ENCODE measurements at places on chromosomes 7 and 10.

- DNase-seq: no peak
Measured at GRCh38 chr7:43010061-43010460, 77.9 kb downstream of the MRPL32 start.

GRCh38 chr10:36534471-36535002 is 590.9 kb upstream of the ANKRD30A start:
- DNase-seq: no peak

DNA sequence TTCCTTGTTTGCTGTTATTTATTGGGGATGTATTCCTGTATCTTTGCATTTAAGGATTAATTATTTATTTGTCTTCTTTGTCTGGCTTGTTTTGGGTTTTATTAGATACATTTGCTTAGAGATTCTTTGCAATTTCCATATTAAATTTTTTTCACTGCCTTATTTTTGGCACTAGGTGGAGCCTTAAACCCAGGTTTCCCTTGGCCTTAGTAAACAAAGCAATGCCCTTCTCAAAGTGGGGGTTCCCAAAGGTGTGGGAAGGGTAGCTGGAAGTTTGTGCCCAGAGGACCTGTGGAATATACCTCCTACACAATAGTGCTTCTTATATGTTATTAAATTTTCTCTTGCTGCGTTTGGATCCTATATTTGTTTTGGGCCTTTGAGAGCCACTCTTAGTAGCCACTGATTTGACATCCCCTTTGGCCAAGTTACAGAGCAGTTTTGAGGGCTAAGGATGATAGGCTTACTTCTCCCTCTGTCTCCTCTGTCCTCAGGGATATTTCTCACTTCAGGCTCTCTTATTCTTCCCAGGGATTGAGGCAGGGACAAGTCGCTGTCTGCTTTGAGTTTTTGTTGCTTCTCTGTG is 162.3 kb downstream of the ITGB1 start:
- no peak for DNase-seq

GRCh38 chr10:3354174-3354900 is 181.8 kb upstream of the PITRM1 start:
- no peak for DNase-seq

DNA sequence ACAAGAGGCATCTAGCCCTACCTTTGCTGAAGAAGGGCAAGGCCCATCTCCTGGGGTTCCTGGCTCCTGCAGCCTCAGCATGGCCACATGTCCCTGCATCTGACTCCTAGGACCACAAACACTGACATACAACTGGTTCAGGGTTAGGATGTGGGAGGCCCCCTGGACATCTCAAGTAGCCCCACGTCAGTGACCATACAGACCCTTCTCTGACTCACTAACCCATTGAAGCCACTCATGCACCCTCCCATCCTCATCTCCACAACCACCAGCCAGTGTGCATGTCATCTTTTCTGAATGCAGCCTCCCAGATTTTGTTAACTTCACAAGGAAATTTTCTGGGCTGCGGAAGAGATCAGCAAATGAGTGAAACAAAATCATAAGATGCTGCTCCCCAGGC is 18.2 kb downstream of the TMEM176B start:
- DNase-seq: no peak

DNA sequence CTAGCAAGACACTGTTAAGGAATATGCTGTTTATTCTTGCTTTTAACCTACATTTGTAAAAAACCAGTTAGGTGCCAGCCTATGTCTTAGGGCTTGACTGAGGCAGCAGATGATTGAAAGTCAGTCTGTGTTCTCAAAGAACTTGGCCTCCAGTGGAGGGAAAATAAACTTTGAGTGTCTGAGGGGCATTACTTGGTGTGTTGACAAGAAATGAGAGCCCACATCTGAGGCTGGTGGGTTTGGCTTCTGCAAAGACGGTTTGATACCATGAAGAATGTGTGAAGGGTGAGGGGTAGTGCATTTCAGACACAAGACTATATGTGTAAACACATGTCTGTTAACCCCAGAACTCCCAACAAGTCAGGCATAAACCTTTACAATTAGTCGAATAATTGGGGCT is 28.5 kb downstream of the CCSER2 start:
- DNase-seq: no peak

DNA sequence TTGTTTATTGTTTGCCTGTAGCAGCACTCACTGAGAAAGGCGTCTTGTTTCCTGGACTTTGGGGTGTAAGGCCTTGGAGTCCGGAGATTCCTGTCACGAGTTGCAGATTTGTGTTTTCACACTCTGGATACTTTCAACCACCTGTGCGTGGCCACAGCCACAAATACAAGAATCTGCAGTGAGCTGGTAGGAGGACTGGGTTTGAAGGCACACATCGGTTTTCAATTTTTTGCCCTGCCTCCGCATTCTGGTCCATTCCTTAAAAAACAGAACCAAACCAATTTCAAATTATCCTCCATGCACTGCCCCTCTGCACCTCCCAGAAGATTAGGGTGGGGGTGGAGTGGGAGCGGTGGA is 619 bp downstream of the EXOC4 start:
- DNase-seq: peak; percentile 4

GRCh38 chr7:149860821-149861727 is 12.7 kb upstream of the ATP6V0E2 start:
- DNase-seq: no peak

- DNase-seq: no peak
Measured at GRCh38 chr10:65796472-65796871, 1129.4 kb upstream of the LRRTM3 start.

DNA sequence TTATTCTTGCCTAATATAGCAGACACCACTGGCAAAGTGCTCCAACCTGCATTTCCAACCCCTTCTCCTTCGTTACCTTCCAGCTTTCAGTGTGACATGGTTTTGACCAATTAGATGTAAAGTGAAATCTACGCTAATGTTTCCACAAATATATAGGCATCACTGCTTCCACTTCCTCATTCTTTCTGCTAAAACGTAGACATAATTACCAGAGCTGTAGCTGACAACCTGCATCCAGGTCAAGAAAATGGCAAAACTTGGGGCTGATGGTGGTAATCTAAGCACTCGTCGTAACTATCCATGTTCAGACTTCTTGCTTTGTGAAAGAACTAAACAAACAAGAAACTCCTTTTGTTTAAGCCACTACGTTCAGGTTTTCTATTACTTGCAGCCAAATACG is 41.8 kb upstream of the COL1A2 start:
- DNase-seq: no peak

GRCh38 chr7:138837627-138838026 is 39.6 kb upstream of the ATP6V0A4 start:
- DNase-seq: no peak

- DNase-seq: no peak
Measured at GRCh38 chr10:110437351-110437605, 60.4 kb upstream of the DUSP5 start.

GRCh38 chr10:49005270-49005669 is 65.6 kb upstream of the LRRC18 start:
- DNase-seq: no peak

GRCh38 chr10:49053053-49053997 is 62.0 kb downstream of the VSTM4 start:
- no peak for DNase-seq

DNA sequence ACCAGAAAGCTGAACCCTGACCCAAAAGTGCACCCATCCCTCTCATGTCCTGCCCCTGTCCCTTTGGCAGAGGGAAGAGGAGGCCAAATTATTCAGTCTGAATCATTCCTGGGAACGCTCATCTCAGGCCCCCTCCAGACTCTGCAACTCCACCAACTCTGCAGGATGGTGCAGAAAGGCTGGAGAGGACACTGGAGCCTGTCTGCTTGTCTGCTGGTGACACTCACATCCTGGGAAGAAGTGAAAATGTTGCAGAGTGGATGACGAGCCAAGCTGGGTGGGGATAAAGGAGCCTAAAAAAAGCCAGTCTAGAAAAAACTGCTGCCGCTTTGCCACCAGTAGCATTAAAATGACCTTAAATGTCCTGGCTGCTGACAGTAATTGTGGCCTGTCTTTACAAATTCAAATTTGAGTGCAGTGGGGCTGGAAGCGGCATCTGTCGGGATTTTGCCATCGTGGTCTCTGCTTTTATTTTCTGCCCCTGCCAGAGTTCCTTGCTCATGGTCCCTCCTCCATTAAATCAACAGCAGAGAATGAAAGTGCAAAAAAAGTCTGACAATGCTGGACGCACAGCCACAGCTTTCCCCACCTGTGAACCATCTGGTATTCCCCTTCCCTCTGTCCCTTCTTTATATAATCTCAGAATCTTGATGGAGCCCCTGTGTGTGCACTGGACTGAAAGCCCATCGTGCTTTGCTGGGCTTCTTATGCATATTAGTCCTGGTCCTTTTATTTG is 63.9 kb downstream of the STK17A start:
- DNase-seq: no peak

DNA sequence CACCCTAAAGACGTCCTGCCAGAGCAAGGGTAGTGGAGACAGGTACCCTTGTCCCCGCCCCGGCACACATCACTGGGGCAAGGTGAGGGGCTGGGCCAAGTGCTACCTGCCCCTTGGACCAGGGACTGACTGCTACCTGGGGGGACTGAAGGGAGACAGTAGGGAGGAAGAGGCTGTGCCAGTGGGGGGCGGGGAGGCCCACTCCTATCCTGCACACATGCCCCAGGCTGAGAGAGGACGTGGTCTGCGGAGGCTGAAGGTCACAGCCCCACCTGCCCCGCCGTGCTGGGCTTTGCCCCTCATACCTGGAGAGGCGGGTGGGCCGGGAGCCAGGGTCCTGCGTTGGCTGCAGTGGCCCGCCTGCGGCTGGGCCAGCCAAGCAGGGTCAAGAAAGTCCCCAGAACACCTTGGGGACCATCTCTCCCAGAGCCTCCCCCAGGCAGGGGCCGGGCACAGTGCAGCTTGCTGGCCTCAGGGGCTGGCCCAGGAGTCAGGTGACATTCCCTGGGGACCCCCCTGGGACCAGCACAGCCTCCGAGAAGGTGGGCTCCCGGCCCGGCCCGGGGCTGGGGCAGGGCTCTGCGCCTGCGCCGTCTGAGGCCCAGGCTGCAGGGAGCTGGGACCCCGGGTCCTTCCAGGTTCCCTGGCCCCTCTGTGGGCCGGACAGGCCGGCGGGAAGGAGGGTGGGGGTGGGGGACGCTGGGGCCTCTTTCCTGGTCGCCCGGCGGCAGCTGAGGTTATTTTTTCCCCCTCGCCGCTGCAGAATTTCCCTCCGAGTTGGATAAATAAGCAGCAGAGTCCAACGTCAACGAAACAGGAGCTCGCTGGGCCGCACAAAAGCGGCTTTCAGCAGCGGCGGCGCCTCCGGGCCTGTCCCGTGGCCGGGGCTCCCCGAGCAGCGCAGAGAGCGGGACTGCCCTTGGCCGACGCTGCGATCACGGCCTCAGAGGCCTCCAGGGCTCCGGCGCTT is 9.8 kb upstream of the FZD9 start:
- no peak for DNase-seq

DNA sequence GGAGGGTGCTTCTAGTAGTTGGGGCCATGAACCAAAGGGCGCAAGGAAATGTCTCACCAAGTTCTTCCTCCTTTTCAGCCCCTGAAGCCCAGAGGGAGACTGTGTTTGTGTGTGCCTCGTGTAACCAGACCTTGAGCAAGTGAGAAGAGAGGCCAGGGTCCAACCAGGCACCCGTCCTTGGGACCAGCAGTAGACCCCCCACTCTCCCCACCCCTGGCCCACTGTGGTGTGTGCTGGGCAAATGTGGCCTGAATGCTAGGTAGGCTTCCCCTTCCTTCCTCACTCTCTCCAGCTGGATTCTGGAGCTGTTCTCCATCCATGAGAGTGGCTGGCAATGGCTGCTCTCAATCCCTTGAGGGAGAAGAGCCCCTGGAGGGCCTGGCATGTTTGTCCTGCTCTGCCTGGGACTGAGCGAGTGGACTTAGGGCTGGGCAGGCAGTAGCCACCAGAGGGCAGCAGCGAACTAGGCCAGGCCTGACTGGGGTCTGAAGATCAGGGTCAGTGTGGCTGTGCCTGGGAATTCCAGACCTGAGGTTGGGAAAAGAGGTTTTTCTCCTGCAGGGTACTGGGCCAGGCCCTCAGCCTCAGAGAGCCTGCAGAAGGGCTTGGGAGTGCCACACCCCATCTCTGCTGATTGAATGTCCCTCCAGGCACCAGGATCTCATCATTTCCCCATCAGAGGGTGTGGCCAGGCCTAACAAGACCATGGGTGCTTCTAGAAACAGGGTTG is 12.5 kb downstream of the SFRP5 start:
- no peak for DNase-seq

GRCh38 chr7:5773661-5774086 is 7.8 kb downstream of the RNF216 start:
- DNase-seq: no peak

GRCh38 chr10:46308666-46309450 is 22.1 kb downstream of the ANTXRL start:
- no peak for DNase-seq

GRCh38 chr7:158446281-158446680 is 141.3 kb downstream of the PTPRN2 start:
- no peak for DNase-seq

DNA sequence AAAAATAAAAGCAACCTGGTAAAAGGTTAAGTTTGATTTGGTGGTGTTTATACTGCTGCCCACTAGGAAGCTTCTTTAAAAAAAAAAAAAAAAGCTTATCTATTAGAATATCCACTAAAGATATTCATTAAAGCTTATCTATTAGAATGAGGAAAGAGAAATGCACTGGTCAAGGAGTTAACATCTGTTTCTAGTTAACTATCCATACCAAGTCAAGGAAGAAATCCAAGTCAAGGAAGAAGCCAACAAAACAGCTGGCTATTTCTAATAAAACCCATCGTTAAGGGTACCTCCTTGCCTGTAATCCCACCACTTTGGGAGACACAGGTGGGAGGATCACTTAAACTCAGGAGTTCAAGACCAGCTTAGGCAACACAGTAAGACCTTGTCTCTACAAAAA is 82.6 kb downstream of the JMJD1C start:
- DNase-seq: no peak

- no peak for DNase-seq
Measured at GRCh38 chr10:98332623-98333269, 64.8 kb upstream of the LOXL4 start.

- no peak for DNase-seq
Measured at GRCh38 chr10:75569506-75569905, 138.1 kb downstream of the LRMDA start.

DNA sequence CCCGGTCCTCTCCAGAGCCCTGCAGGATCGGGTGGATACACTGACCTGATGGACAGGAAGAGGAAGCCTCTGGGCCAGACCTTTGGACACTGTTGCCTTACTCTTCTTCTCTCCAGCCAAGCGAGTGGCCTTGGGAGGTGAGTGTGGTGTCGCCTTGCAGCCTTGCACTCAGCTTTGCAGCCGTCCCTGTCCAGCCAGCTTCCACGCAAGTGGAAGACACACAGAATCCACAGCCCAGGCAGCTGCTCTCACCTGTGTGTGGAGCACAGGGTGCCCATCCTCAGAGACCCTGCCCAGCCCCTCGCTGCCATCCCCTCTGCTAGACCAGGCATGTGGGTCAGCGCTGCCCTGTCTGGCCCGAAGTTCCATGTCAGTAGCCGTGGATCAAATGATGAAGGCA is 239.1 kb downstream of the EBF3 start:
- DNase-seq: no peak

DNA sequence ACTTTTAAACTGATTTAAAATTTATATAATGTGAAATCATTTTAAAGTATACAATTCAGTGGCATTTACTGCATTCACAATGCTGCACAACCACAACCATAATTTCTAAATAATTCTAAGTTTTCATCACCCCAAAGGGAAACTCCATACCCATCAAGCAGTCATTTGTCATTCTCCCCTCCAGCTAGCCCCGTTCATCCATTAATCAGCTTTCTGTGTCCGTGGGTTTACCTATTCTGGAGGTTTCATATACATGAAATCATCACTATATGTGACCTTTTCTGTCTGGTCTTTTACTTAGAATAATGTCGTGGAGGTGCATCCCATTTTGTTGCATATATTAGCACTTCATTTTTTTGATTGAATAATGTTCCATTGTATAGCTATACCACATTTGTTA is 214.1 kb downstream of the ADK start:
- no peak for DNase-seq

GRCh38 chr7:45704683-45705016 is 130.5 kb downstream of the ADCY1 start:
- no peak for DNase-seq
